ENCODE measurements at places on chromosomes 6 and 20.

DNA sequence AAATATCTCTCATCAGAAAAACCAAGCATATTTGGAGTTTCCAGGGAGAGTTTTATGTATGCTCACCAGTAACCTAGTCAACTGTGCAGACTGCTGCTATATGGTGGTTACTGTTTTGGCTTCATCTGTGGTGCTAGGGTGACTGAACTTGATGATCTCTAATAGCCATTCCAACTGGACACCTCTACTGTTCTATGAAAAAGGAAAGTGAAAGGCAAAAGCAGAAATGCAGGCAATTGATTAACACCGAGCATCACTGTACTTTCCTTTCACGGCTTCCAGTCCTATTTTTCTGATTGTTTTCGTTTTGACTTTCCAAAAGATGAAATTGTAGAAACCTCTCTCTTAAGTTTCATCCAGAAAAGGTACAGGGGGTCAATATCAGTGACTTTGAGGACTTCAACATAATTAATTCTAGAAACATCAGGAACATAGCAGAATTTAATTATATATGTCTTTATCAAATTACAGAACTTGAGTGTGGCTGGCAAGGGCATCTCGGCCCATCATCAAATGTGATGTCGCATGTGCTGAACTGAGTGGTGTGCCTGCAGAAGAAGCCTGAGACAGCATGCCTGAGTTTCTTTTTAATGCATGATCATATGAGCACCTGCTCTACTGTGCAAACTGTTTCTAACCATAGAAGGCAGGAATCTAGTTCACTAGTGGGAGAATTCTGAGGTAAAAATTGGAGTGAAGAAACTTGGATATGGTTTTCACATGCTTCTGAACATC lies 464.3 kb upstream of the FLRT3 start:
- no peaks in the 10 kb centered on the region for H3K36me3 ChIP-seq
- H3K4me1 ChIP-seq: no peaks in the 10 kb centered on the region
- H3K4me3 ChIP-seq: no peak overlapping the region
- no peak overlapping the region for H3K27ac ChIP-seq
- no peaks in the 10 kb centered on the region for H3K27me3 ChIP-seq
- DNase-seq: no peak

- DNase-seq: no peak
- H3K4me3 ChIP-seq: no peak overlapping the region
- H3K36me3 ChIP-seq: no peaks in the 10 kb centered on the region
Measured at GRCh38 chr20:38853759-38854158, 48.3 kb downstream of the PPP1R16B start.

- H3K27me3 ChIP-seq: no peaks in the 10 kb centered on the region
- no peak overlapping the region for H3K27ac ChIP-seq
- H3K36me3 ChIP-seq: no peaks in the 10 kb centered on the region
Measured at GRCh38 chr6:143232849-143233248, 172.2 kb downstream of the AIG1 start.

DNA sequence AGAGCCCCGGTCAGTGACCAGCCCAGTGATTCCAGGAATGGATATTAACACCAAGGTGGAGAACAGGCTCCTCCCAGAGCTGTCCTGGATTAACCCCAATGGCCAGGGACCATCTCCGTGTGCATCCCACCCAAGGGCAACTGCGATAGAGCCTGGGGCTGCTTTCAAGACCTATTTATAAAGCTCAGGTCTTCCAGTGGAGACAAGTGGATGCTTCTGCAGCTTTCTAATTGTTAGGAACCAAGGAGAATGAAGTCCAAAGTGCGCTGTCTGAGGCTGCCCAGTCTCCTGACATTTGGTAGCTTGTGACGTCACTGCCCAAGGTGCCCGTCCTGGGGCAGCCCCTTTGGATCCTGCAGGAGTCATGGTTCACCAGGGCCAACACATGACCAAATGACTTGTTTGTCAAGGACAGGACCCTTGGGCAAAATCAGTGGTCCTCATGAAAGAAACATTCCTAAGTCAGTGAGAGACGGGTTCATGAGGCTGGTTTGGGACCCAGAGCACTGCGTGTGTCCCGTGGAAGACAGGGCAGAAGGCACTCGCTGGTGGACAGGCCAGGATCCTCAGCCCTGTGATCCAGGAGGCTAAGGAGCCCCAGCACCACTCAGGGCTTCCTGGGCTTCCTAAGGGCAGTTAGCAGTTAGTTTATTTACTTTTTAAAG lies 174.9 kb downstream of the ANKRD60 start:
- peaks cover 3% of the 10 kb centered on the region for H3K27me3 ChIP-seq
- H3K27ac ChIP-seq: no peak overlapping the region
- H3K4me1 ChIP-seq: no peaks in the 10 kb centered on the region
- H3K4me3 ChIP-seq: no peak overlapping the region

GRCh38 chr6:26550250-26550993 lies 12.3 kb downstream of the HMGN4 start:
- peak overlapping the region; percentile 76 for H3K4me3 ChIP-seq
- H3K4me1 ChIP-seq: peaks cover 7% of the 10 kb centered on the region

GRCh38 chr6:13854716-13855250 lies 40.4 kb upstream of the MCUR1 start:
- no peak overlapping the region for H3K27ac ChIP-seq
- no peak overlapping the region for H3K4me3 ChIP-seq
- no peaks in the 10 kb centered on the region for H3K27me3 ChIP-seq
- H3K4me1 ChIP-seq: no peaks in the 10 kb centered on the region
- DNase-seq: no peak

All from naive thymus-derived CD4-positive, alpha-beta T cell (primary cell).